ENCODE measurements at places on chromosomes 12 and 14. TPM values are rescaled to one million over a fixed set of nuclear protein-coding genes. Genes with fewer than 3 reads are reported as not detected.

DNA sequence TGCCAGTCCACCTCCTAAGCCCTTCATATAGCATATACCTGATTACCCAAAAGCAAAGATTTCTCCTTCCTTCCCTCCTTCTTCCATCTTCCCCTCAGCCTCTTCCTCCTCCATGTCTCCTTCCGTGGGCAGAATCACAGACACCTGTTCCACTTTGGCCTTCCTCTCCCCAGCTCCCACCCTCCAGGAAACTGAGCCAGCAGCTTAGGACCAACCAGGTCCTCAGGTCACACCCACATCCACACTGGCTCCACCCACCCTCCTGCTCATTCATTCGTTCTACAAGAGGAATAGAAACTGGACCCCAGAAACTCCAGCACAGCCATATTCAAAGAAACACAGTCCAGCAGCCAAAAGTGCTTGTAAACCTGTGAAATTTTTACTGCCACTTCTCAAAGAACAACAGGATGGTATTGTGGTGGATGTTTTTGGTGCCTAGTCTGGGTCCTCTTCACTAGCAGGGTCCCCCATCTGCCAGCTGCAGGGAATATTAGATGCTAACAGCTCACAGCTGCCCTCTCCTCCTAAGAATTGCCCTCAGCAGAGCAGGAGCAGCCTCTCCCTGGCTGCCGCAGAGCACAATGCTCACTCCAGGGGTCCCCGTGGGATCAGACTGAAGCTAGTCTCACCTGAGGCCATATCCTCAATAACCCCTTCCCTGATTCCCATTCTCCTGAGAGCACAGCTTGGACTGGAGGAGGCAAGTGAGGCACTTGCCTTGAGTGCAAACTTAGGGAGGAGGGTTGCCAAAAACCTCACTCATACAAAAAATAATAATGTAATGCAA is 18.4 kb downstream of the CMKLR1 start:
- no peak overlapping the region for H3K4me3 ChIP-seq
- no peaks in the 10 kb centered on the region for H3K27me3 ChIP-seq
- peaks cover 86% of the 10 kb centered on the region for H3K4me1 ChIP-seq
- no peaks in the 10 kb centered on the region for H3K36me3 ChIP-seq
- no peak for DNase-seq
- H3K27ac ChIP-seq: no peak overlapping the region

The TMPRSS12 gene
- total RNA-seq: not detected

The NINJ2 gene
- 2.4 TPM for total RNA-seq

The LHX5 gene
- total RNA-seq: not detected

Measured in thoracic aorta (tissue), 2 donors.